ENCODE measurements at places on chromosomes 2 and 18.

- DNase-seq = no peak
These were observed 134.5 kb upstream of the CAB39 start for GRCh38 chr2:230578106-230578505.

DNA sequence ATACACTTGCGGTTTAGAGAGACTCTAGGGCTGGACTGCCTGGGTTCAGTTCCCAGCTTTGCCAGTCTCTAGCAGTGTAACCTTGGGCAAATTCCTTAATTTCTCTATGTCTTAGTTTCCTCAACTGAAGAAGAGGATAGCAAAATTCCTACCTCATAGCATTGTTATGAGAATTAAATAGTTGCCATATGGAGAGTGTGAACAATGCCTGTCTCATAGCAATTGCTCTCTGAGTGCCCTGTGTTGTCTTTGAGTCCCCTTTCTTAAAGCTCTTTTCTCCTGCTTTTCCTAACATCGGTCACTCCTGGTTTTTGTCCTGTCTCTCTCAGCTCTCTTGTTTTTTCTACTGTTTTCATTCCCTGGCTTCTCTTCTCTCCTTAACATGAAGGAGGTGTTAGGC lies 116.8 kb upstream of the ALPP start:
- no peak for DNase-seq

- DNase-seq = no peak
These were observed 121.1 kb upstream of the PID1 start for GRCh38 chr2:229392196-229392595.

- no peak for DNase-seq
These were observed 44.8 kb downstream of the REL start for GRCh38 chr2:60925994-60926740.

- peak; percentile 62 for DNase-seq
These were observed 85.3 kb upstream of the EFEMP1 start for GRCh38 chr2:56008661-56009431.

- no peak for DNase-seq
These were observed 33.6 kb upstream of the EFEMP1 start for GRCh38 chr2:55957142-55957541.

- DNase-seq = peak; percentile 65
These were observed 137.1 kb upstream of the CCDC68 start for GRCh38 chr18:55096263-55096951.

DNA sequence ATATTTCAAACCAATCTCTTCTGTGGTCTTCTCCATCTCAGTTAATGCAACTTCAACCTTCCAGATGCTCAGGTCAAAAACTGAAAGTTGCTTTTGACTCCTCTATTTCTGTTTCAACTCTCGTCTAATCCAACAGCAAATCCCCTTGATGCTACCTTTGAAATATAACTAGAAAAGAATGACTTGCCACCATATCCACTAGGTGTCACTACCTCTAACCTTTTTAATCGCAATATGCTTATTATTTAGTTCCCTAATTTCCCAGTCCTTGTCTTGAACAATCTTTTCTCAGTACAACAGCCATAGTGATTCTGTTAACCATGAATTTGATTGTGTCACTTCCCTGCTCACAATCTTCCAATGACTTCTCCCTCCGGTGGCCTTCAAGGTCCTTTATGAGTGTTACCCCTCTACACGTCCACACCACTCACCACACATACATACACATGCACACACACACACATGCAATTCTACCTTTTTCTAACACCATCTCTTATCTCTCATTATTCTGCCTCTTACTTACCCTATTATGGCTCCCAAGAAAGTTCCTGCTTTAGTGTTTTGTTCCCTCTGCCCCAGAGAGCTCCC lies 245.5 kb upstream of the KCNJ3 start:
- DNase-seq = no peak

DNA sequence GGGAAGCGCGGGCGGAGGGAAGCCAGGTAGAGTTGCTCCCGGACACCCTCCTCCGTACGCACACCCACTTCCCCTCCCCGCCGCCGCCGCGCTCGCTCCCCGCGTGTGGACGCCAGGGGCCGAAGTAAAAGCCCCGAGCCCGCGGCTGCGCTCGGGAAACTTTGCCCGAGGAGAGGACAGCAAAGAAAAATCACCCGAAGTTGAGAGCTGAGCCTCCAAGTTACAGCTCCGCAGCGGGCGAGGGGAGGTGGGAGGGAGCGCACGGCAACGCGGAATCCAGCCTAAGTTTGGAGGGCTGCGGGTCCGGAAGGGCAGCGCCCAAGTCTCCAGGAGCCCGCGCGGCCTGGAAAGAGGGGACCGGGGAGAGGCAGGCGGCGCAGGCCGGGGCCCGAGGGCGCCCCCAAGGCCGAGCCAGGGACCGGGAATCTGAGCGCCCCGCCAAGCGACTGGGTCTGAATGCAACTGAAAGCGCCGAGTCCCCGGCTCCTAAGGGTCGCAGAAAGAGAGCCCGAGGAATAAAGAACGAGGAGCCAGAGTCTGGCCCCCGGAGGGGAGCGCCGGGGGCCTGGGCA lies 706 bp upstream of the BCL11A start:
- peak; percentile 51 for DNase-seq

- DNase-seq = no peak
These were observed 319.2 kb downstream of the LRATD1 start for GRCh38 chr2:14951569-14952285.

GRCh38 chr18:35905436-35905835 lies 67.0 kb upstream of the RMP24 start:
- DNase-seq = no peak

- no peak for DNase-seq
These were observed 689 bp downstream of the RPRD1A start for GRCh38 chr18:36066686-36067054.

- no peak for DNase-seq
These were observed 48.1 kb downstream of the COBLL1 start for GRCh38 chr2:164793529-164793928.

- no peak for DNase-seq
These were observed 56.3 kb downstream of the ZNF521 start for GRCh38 chr18:25295624-25296138.

DNA sequence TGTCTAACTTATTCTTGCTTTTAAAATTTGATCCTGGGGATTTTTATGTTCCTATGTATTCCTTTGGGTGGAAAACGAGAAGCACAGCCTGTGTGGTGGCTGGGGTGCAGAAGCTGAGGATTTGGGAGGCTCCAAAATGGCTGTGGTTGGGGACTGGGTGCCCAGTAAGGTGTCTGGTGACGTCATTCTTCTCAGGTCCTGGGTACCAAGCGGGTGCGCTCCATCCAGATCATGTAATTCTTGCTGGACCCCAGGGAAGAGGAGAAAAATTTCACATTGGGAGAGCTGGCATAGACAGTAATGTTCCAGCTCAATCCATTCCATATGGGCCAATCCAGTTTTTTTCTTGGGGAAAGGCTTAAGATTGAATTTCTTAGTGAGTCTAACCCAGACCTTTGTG lies 61.1 kb upstream of the THOC1 start:
- no peak for DNase-seq

GRCh38 chr2:239790721-239791120 lies 234.4 kb downstream of the NDUFA10 start:
- no peak for DNase-seq

DNA sequence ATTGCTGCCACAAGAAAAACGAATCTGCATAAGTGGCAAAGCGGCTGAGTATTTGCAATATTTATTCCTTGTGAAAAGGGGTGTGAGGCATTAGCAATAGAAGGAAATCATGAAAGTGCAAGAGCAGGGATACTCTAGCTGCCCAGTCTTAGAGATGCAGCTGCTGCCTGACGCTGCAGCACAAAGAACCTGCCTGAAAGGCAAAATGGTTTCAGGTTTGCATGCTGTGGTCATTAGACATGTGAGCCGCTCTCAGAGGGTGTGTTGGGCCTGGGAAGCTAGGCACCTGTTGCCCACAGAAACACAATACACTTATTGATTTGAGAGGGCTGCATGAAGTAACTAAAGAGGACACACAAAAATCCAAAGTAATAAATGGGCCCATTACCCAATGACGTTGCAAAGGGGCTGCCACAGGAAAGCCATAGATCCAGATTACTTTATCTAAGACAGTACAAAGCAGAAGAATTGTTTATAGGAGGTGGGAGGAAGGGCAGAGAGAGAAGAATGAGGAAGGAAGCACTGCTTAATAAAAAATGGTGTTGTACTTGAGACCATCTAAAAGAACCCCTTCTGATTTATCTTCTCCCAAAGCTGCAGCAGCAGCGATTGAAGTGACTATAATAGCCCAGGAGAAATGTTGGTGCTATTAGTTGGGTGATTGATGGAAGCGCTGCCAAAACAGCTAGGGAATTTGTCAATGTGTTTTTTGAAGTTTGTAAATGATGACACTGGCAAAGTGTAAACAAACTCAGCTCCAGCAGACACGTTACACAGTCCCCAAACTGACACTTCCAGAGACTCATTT lies 492.4 kb upstream of the ACVR2A start:
- DNase-seq = no peak

- no peak for DNase-seq
These were observed 85.7 kb downstream of the INHBB start for GRCh38 chr2:120431386-120432292.

DNA sequence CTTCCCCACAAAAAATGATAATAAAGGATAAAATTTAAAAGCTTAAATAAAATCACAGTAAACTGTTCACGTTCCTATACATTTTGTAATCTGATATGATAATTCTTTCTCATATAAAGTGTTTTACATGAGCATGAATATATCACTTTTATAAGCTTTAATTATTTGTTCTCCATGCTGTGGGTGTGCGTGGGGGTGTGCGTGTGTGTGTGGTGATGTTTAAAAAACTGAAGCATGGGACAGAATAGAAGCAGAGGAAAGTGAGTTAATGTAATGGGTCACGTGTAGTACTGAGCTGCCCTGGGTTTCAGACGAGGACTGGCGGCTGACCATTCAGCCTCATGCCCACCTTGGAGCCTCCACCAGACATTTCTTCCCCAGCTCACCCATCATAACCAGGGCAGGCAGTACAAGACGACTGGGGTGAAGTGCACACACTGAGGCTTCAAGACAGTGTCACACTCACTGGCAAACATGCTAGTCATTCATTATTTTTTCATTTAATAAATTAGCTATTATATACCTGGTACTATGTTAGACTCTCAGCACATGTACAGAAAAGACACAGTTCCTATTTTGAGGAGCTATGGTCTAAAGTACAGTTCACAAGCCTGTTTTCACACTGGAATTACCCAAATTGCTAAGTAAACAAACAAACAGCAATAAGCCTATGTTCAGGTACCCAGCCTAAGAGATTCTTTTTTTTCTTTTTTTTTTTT lies 97.2 kb upstream of the LPIN2 start:
- DNase-seq = no peak

DNA sequence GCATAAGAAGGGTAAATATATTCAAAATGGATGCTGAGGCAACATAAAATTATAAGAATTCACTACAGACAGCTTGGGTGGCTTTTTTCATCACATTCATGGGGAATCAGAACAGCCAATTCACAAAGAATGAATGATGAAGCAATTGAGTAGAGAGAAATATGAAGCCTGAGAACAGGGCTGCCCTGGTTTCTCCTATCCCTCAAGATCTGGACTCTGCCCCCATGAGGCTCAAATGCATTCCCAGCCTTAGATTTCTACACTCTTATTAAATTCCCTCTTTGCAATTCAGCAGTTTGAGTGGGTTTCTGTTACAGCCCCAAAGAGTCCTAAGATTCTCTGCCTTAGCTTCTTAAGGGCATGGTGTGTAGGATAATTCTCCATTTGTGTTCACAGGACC lies 172.5 kb downstream of the MAIP1 start:
- no peak for DNase-seq

- DNase-seq = no peak
These were observed 57.8 kb upstream of the NEUROD1 start for GRCh38 chr2:181738074-181738473.

DNA sequence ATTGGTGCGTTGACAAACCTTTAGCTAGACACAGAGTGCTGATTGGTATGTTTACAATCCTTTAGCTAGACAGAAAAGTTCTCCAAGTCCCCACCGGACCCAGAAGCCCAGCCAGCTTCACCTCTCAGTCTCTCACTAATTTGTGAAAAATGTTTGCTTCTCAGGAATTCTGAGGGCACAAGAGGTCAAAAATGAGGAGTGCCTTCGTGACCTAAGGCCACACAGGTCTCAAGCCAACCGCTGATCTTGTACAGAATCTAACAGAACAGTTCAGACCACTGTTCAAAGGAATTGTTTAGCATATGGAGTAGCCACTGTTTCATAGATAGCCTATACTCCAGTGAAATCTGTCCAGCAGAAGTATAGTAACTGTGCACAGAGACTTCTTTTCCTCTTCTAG lies 29.8 kb upstream of the LRRC30 start:
- no peak for DNase-seq

- DNase-seq = no peak
These were observed 523.8 kb downstream of the RNF144A start for GRCh38 chr2:7440977-7441376.

GRCh38 chr2:96315400-96316071 lies 9.6 kb upstream of the ITPRIPL1 start:
- DNase-seq = no peak

- DNase-seq = no peak
These were observed 112.3 kb downstream of the GALNT1 start for GRCh38 chr18:35693829-35694228.

DNA sequence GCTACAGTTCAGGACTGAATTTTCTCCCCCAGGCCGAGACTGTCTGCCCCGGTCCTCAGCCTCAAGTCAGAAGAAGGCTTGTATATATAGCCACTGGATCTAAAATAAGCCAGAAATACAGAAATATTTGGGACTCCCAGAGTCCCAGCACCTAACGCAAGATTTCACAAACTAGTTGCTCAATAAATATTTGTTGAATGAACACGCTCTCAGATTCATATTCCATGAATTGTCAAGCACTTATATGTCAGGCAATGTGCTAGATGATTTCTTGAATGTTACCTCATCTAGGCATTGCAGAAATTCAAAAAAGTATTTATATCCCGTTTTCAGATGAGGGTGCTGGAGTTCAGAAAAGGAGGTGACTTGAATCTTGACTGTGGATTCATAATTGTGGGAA lies 163.7 kb upstream of the KLHL29 start:
- no peak for DNase-seq

GRCh38 chr18:47545613-47546012 lies 294.2 kb upstream of the SKOR2 start:
- DNase-seq = no peak

GRCh38 chr18:61426492-61427053 lies 93.3 kb downstream of the CDH20 start:
- DNase-seq = no peak

DNA sequence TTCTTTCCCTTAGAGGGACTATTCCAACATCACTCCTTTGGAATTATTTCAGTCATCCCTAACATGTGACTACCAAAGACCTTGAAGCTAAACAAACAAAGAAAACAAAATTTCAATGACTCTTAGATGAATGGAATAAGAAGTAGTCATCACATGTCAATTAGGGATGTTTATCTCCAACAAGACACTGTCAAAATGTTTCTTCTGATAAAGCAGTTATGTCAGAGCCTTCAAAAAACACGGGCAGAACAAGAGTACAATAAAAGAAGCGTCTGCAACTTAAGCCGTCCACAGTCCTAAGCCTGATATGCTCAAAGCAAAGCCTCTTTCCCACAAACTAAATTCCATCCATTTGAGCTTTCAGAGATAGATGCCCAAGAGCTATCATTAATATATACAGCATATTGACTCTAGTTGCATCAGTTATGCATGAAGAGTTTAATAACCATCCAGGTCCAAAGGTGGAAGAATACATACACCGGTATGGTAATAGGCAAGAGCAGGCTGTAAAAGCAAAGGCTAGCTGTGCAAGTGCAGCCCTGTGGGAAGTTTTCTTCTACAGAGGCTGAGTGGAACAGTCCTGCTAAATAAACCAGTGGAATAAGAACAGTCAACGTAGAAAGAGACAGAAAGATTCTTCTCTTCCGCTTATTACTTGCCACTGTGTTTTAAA lies 98.1 kb downstream of the ICA1L start:
- no peak for DNase-seq

- DNase-seq = no peak
These were observed 27.7 kb downstream of the COL5A2 start for GRCh38 chr2:189151906-189152305.

- no peak for DNase-seq
These were observed 37.9 kb upstream of the PKDCC start for GRCh38 chr2:42009657-42010580.

All from head of caudate nucleus (tissue), 42 donors.